Activated naive CD8-positive, alpha-beta T cell treated with anti-CD3 and anti-CD28 coated beads for 36 hours (primary cell): ENCODE measurements at places on chromosomes 3 and 15.

DNA sequence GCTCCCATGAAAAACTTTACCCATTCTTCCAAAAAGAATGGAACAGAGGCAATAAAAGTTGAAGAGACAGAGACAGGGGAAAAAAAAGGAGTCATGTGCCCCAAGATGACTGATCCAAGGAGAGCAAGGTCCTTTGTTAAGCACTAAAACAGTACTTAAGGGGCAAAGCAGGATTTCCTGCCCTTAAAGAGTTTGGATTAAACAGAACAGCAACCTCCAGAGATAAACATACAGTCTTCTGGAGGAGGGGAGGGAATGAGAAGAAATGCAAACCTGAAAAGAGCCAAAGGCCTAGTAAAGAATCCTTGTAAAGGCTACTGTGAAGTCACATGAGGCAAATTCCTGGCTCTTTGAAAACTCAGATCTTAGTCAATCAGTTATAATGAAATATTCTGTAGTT is 38.2 kb downstream of the SHQ1 start:
- DNase-seq = no peak

GRCh38 chr3:60708191-60708975 is 542.9 kb downstream of the FHIT start:
- no peak for DNase-seq

DNA sequence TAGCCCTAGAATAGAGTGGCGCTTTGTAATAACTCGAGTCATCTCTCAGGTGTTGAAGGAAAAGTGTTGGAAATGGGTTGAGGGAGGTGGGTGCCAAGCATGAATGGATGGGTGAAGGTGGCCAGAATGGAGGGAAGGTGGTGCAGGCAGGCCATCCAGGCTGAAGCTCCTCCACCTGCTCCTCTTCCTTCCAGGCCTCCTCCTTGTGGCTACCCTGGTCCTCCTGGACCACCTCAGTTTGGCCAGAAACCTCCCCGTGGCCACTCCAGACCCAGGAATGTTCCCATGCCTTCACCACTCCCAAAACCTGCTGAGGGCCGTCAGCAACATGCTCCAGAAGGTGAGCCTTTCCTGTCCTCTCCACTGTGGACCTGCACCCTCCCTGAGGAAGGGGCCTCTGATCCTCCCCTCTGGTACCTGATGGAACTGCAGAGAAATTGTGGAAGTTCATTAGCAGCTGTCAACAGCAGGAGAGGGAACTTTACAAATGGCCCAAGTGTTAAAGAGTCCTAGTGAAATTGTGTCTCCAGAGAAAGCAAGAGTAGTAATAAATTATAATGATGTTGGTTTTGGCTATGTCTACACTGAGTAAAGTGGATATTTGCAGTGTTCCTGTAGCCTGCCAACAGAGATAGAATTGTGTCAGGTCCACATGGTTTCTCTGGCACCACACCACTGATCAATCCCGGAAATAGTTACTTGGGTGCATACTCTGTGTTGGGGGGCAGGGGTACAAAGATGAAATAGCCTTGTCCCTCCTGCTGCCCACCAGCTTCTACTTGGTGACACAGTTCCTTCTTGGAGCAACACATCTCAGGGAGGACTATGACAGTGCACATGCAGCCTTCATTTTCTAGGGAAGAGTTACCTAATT is 1.6 kb downstream of the IL12A start:
- no peak for DNase-seq

GRCh38 chr15:37370941-37371340 is 270.6 kb upstream of the MEIS2 start:
- no peak for DNase-seq

DNA sequence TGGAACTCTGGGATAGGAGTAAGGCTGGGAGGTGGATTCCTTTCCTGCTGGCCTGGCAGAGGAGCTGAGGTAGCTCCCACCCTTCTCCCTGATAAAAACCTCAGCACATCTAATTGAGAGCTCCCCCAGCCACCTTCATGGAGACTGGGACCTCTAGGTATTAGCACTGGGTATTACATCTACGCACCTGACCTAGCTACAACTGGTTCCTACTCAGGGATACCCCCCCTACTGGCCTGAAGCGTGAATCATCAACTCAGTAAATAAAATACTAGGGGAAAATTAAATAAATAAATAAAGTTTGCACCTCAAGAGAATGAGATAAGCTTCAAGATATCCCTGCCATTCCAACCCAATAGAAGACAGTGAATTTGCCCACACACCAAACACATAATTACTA is 140.4 kb downstream of the NEK10 start:
- DNase-seq = no peak

DNA sequence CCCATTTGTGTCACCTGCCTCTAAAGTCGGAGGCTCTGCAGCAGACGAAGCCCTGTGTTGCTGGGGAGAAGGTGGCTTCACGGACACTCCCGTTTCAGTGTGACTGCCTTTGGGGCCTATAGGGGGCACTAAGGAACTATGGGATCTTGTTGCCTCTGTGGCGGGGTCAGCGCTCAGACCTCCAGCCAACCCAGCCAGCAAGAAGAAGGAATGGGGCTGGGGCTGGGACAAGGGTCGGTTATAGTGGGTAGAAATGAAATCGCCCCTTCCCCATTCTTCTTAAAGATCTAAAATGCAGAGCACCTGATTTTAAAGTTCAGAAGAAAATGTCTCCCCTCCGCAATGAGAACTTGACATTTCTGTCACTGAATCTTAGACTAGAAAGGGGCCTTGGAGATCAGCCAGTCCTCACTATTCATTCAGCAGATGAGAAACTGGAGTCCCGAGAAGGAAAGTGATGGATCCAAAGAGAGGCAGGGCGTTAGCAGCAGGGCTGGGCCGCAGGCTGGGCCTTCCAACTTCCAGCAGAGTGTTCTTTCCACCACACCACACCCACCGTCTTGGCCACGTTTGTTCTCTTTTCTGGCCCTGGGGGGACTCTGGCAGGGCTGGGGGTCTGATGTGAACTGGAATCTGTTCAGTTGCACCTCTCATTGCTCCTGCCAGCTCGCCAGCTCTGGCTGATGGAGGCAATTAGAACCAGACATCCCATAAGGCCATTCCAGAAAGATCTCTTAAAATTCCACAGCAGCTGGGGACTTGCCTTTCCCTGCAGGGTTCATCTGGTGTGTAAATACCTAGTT is 195.4 kb downstream of the OPA1 start:
- no peak for DNase-seq

DNA sequence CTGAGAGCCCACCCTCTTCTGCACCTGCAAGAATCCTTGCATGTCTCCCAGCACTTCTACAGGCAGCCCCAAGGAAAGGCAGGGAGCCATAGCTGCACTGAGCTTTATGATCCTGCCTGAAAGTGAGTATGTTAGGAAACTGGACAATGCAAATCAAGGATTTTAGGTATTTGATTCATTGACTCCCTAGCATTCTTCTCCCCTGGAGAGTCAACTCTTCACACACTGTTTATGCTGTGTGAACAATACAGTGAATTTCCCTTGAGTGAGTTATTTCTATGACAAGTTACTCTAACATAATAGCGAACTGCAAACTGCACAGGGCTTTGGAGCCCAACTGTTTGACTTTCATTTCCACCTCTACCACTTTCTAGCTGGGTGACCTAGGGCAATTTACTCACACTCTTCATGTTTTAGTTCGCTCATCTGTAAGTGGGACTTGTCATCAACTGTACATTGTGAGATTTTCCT is 96.0 kb upstream of the PHLDB2 start:
- DNase-seq = no peak

DNA sequence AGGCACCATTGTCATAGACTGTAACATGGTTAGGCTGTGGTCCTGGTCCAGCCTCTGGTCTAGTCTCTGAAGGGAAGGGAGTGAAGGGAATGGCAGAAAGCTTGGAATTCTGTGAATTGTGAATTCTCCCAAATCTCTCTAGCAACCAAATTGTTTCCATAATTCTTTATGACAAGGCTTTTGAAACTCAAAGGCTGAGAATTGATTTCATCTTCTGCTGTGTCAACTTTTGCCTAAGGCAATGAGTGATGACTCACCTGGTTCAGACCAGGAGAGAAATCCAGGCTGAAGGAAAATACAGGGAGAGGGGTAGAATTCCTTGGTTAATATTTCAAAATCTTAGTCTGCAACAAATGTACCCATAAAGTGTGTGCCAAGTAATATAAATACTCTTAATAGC is 82.6 kb upstream of the ADPGK start:
- DNase-seq = no peak

- DNase-seq = no peak
Observed at GRCh38 chr3:128009952-128010846, 42.0 kb upstream of the SEC61A1 start.

DNA sequence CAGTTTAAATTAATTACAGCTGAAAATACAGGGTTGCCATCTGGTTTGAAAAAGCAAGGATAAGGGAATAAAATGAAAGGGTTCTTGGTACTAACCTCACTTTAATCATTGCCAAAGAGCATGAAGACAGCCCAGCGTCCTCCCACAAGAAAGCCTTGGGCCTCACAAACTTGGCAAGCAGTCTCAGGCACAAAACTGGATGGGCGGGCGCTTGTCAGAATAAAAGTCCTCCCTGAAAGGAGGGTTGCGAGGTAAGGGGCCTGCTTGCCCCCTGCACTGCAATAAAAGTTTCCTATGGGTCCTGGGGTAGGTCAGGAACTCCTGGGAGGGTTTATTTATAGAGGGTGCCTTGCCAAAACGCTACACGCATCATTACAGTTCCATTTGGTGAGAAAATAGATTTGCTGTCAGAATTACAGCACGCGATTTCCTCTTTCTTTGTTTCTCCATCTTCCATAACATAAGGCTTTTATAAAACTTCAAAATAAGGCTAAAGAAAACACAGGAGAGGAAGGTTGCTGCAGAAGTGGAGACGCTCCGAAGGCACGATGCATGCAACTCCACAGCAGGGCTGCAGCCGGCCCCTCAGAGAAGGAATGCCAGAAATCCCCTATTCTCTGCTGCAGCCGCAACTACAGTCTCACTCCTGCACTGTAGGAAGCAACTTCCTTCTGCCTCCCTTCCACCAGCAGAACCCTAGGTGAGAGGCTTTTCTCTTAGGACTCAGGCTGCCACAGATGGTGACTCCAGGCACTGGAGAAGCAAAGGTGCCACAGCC is 61.3 kb downstream of the VGLL4 start:
- no peak for DNase-seq

GRCh38 chr3:185330238-185330637 is 32.7 kb upstream of the MAP3K13 start:
- no peak for DNase-seq

DNA sequence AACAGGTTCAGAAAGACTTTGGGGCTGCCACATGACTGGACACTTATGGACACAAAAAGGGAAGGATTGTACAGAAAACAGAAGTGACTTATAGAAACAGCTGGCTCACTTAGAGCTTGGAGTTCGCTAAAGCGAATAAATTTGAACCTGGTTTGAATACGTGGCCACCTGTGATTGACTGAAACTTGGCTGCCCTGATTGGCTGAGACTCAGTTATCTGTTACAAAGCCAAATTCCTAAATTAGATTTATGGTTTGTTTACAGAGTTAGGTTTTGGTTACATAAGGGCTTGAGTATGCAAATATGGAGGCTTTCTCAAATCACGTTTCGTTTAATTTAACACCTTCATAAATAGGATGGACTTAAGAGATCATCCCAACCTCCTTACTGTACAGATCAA is 270.2 kb downstream of the THSD4 start:
- no peak for DNase-seq
